Tongue (tissue), 3 donors: ENCODE measurements at places on chromosomes 2 and 18. TPM values are rescaled to one million over a fixed set of nuclear protein-coding genes. Genes with fewer than 3 reads are reported as not detected.

- no peak for DNase-seq
Measured at GRCh38 chr2:27093430-27094352, 7.1 kb downstream of the KHK start.

DNA sequence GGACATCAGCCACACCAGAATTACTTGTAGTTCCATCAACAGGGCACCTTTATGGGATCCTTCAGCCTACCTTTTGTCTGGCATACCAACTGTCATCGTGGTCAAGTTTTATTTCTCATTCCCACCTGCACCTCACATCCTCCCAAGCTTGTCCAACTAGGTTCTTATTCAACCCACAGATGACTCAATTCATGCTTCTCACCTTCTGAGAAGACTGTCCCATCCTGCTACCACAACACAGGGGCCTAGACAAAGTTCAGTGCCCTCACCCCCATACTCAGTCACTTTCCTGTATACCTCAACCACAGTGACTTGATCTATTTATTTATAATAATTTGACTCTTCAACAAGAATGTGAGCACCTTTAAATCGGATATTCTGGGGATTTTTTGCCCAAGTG lies 114.4 kb upstream of the ACVR1C start:
- DNase-seq: no peak

The CRYGC gene
- total RNA-seq: not detected

DNA sequence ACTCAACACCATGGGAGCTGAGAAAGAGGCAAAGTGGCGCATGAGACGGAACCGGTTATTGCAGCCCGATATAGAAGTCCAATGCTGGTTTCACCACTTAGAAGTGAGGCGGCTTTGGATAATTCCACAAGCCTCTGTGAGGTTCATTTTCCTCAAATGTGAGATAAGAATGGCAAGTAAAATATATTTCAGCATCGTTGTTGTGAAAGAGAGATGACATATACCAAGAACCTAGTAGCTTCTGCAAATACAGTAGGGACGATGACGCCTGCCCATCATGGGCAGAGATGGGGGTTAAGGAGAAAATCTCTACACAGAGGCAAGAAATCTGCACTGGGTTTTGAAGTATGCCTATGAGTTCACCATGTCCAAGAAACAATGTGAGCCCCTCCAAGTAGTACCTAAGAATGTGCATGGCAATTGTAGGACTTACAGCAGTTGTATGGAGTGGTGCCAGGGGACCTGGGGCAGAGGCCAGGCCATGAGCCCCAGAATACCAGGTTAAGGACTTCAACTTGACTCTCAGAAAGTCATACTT lies 352.0 kb downstream of the RNF144A start:
- DNase-seq: no peak

- no peak for DNase-seq
Measured at GRCh38 chr18:59917422-59917821, 17.6 kb downstream of the PMAIP1 start.

DNA sequence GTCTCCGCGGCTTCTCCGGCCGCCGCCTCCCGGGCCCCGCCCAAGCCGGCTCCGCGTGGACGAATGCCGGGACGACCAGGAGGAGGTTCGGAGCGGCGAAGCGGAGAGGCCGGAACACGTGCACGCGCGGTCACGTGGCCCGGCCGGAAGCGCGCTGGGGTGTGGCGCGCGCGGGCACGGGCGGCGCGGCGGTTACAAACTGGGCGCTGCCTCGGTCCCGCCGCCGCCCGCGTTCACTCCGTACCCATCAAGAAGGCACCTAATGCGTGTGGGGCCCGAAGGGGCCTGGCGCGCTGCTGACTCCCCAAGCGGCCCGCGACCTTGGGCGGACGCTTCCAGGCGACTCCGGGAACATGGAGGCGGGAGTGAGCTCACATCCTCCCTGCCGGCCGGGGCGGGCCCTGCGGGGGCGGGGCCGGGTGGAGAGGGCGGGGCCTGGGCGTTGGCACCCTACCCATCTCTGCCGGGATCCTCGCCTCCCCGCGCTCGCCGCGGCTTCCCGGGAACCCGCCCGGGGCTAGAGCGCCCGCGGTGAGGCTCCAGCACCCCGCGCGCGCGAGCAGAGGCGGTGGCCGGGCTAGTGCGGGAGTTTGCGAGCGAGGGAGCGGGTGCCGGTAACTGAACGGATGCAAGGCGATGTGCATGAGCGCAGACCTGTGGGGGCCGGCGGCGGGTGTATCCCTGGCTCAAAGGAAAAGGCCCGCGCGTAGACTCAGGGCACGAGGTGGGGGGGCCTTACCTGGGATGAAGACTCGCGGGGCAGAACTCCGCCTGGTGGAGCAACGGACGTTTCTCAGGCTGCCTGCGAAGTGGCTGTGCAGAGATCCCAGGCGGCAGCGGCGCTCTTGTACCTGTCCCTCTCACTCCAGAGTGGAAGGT lies at the start of gene TMEM185B:
Gene TMEM185B (minus strand): TSS at position 367 of the 879 bp plus-strand sequence. CDS start 424 bp downstream, outside the sequence.
- peak; percentile 91 for DNase-seq

GRCh38 chr2:74845217-74845751 lies 11.4 kb downstream of the HK2 start:
- DNase-seq: peak; percentile 78

The RNU2-63P gene
- total RNA-seq: not detected

The HOXD13 gene
- not detected for total RNA-seq

GRCh38 chr2:202113571-202114142 lies 40.6 kb downstream of the KIAA2012 start:
- DNase-seq: peak; percentile 45

DNA sequence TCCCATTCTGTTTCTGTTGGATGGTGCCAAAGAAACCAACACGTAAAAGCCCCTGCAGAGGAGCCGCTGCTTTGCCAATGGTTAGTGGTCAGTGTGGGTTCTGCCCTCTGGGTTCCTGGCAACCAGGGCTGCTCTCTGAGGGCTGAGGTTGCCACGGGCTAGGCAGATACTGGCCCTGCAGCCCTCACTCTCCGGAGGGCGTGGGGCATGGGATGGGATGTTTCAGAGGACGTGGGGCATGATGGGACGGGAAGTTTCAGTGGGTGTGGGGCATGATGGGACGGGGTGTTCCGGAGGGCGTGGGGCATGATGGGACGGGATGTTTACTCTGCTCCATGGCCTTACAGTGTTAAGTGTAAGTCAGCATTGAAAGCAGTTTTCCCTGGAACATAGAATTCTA lies 34.2 kb downstream of the ADI1 start:
- DNase-seq: no peak

The MAPRE2 gene
- total RNA-seq: 28.9 TPM

The MPP4 gene
- total RNA-seq: 0.51 TPM

DNA sequence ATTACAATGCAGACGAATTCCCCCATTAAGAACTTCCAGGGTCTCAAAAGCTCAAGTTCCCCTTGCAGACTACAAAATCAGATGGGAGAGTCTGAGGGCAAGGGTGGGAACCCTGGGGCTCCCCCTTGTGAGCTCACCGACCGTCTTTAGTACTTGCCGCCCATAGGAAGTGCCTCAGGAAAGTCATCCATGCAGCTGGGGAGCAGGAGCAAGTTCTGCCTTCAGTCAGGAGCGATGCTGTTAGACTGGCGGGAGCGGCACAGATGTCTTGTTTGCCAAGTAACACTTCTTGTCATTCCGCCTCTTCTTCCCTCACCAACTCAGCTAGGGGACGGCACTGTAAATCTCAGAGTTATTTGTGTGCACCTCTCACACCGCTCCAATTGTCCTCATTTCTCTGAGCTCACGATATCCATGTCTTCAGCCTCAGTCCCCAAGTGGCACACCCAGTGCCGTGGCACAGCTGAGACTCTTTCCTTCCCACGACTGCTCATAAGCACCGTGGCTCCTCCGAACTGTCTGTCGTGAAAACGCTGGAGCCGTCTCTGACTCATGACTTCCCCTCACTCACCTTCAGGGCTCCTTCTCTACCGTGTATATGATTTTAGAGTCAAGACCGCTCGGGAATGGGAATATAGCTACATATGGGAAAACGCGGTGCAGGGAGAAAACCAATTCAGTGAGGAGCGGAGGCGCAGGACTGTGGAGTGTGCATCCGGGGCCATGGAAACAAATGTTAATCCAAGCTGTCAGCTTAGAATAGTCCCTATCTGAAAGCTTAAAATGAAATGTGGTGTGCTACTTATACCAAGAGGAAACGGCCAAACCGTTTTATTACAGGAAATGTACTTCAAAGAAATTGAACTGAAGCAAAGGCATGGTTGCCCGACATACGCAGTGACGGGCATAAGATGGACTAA lies 34.0 kb downstream of the UXS1 start:
- no peak for DNase-seq

DNA sequence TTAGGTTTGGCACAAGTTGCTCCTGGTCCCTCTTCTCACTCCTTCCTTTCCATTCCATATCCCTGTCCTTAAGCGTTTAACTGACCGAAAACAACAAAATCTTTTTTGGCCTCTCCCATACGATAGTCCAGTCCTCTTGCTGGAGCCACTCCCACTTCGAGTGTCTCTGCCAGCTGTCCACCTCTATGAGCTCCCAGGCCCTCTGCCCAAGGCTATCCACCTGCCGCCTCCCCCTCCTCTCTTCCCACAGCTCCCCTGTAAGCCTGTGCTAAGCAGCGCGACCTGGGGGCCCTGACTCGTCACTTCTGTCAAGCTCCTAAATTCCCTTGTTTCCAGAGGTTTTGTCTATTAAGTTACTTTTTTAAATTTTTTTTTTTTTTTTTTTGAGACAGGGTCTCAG lies 47.0 kb upstream of the FOSL2 start:
- peak; percentile 71 for DNase-seq

DNA sequence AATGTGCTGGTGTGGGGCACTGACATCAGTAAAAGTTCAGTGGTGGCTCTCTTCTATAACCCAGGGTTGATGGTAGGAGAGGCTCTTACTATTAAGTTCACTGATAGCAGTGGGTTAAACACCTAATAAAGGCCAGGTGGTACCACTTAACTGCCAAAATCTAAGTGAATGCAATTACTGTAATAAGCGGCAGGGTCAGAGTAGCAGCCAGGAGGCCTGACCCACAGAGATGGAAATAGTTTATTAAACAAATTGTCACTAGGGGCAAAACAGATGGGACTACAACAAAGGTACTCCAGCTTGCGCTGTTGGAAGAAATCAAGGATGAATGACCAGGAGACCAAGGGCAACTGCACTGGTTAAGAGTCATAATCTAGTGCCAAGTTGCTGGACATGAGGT lies 26.6 kb downstream of the ZSWIM2 start:
- no peak for DNase-seq

DNA sequence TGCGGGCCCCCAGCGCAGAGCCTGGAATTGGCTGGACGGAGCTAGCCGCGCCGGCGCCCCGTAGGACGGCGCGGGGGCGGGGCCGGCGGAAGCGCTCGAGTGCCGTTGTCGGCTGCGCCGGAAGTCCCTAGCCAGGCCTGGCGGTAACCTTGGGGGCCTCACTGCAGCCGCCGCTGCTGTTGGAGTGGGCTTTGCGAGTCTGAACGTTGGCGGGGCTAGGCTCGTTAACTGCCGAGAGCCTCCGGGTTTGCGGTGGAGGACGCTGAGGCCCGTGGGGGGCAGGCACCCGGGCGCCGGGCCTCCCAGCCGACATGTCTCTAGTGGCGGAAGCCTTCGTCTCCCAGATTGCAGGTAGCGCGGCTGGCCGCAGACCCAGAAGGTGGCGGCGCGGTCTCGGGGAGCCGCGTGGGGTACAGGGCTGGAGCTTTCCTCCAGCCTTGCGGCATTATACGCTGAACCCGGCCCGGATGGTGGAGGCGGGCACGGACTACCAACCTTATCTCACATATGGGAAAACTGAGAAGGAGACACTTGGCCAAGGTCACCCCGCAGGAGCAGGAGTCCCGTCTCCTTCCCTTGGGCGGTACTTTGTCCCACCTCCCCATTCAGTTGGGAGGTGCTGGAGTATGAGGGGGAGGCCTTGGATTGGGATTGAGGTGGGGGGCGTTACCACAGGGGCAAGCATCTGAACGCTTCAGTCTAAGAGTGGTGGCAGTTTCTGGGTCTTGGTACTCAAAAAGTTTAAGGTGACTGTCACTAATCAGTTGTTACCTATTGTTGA lies at the start of gene MTX2:
Gene MTX2 (plus strand): TSS at position 124 of the 781 bp plus-strand sequence. CDS start 188 bp downstream, at position 312.
- peak; percentile 88 for DNase-seq

The C2orf81 gene
- total RNA-seq: 1.0 TPM

GRCh38 chr2:224165901-224166319 lies 126.8 kb upstream of the SERPINE2 start:
- no peak for DNase-seq

- no peak for DNase-seq
Measured at GRCh38 chr2:172241222-172241621, 138.5 kb upstream of the DLX2 start.

GRCh38 chr18:77448046-77448445 lies 198.4 kb downstream of the GALR1 start:
- no peak for DNase-seq

DNA sequence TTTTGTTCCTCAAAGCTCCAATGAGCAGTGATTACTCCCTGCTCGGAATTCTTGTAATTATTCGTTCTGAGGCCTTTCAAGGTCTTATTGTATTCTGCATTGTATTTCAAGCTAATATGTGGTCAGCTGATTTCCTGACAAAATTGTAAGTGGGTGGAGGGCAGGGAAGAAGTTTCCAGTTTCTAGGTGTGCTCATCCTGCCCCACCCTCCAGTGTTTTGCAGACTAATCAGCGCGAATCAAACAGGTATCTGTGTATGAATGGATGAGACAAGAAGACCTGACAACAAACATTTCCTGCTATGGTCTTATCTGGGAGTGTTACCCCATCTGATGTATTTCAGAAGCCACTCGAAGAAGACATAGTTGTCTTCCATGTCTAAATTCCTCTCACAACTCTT lies 35.3 kb downstream of the MYCN start:
- DNase-seq: no peak

The EFR3B gene
- 6.1 TPM for total RNA-seq

- DNase-seq: peak; percentile 67
Measured at GRCh38 chr2:105725388-105725787, 19.3 kb upstream of the NCK2 start.

The DNAJC5G gene
- total RNA-seq: not detected

- DNase-seq: no peak
Measured at GRCh38 chr2:155190342-155190741, 491.8 kb downstream of the KCNJ3 start.

The SIX3 gene
- total RNA-seq: not detected

DNA sequence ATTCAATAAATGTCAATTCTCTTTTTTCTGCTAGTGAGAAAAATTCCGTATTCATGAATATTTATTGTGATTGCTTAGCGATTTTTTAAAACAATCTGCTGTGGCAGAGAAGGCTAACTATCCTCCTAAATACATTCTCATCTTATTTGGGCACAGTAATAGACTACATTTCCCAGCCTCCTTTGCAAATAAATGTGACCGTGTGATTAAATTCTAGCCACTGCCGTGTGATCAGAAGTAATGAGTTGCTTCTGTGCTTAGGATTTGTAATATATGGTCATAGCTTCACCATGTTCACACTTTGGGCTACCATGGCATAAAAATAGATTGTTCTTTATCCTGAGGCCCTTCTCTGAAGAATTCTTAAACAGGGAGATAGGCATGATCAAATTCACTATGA lies 179.6 kb downstream of the FAM124B start:
- no peak for DNase-seq

- peak; percentile 73 for DNase-seq
Measured at GRCh38 chr18:51110073-51110797, 80.2 kb downstream of the SMAD4 start.

DNA sequence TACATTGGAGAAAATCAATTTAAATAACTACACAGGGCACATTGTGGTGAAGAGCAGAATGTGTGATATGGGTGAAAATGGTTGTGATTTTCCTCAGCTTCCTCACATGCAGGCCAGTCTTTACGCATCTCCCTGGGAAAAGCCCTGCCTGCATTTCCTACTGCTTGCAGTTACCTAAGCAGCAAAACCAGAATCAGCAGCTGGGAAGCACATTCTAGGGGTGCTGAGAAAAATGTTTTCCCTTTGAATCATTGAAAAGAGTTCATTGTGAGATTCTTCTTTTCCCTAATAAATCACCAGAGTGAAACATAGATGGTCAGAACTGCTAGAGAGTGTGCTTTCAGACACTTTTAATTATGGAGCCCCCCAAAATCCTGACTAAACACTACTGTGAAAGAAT lies 656.0 kb downstream of the TDRD15 start:
- no peak for DNase-seq

The GAD1 gene
- 3.9 TPM for total RNA-seq
